ENCODE measurements at places on chromosomes 11 and 22.
A peak's percentile ranks its signal among the peaks of the same experiment; 100 is the strongest.

- DNase-seq: no peak
These were observed 5.3 kb downstream of the IFITM10 start for GRCh38 chr11:1744891-1745700.

- DNase-seq: no peak
These were observed 59.2 kb downstream of the SPON1 start for GRCh38 chr11:14021738-14022137.

DNA sequence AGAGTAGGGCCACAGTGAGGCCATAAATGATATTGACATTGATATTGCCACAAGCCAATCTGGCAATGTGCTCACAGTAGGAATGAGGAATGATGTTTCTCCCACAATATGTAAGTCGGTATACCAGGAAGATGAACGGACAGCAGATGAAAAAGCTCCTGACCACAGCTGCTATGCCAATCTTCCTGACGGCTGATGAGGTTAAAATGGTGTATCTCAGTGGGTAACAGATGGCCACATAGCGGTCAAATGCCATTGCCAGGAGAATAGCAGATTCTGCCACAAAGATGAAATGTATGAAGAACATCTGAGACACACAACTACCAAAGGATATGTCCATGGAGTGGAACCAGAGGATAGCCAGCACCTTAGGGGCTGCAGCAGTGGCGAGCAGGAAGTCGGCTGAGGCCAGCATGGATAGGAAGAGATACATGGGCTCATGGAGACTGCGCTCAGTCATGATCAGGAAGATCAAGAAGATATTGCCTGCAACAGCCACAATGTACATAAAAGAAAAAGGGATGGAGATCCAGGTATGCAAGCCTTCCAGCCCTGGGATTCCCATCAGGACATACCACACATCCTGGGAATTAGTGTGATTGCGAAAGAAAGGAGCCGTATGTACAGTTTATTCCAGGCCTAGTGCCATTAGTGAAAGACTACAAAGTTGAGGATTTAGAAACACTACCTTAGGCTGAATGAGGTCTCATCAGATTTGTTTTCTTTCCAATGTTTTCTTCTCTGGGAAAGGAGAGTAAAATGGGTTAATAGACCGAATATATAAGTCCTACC lies 22.2 kb downstream of the OR51V1 start:
- DNase-seq: no peak

GRCh38 chr11:101458161-101458560 lies 125.6 kb downstream of the TRPC6 start:
- DNase-seq: no peak

DNA sequence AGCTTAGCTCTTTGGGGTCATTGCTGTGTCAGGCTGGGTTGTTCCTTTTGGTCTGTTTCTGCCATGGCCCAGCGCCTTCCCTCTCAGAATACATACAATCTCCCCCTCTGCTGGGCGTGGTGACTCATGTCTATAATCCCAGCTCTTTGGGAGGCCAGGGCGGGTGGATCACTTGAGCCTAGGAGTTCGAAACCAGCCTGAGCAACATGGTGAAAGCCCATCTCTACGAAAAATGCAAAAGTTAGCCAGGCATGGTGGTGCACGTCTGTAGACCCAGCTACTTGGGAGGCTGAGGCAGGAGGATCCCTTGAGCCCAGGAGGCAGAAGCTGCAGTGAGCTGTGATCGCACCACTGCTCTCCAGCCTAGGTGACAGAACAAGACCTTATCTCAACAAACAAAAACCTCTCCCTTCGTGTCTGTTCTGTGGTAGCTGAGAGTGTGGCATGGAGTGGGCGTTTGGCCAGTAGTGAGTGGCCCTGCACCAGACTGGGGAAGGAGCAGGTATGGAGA lies 46.7 kb upstream of the RAB1B start:
- peak; percentile 12 for DNase-seq

DNA sequence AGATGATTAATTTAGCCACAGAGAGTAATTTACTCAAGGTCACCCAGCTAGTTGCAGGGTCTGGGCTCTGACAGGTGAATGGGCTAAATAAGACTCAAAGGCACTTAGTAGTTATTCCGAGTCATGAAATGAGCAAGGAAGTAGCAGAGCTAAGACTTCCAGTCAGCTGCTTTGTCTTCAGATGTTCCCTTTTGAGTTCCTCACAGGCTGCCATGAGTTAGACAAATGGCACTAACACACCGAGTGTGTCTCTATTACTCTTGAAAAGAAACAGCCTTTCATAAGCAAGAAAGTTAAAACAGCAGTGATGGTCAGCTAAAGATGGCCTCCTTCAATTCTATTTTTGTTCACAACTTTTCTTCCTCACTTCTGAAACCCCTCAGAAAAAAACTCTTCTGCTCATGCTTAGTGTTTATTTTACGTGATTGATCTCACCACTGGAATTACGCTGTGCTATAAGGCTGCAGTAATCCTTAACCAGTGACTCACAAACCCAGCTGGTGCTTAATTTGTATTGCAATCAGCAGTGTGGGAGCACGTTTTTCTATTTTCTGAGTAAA lies 389.1 kb downstream of the AASDHPPT start:
- no peak for DNase-seq

DNA sequence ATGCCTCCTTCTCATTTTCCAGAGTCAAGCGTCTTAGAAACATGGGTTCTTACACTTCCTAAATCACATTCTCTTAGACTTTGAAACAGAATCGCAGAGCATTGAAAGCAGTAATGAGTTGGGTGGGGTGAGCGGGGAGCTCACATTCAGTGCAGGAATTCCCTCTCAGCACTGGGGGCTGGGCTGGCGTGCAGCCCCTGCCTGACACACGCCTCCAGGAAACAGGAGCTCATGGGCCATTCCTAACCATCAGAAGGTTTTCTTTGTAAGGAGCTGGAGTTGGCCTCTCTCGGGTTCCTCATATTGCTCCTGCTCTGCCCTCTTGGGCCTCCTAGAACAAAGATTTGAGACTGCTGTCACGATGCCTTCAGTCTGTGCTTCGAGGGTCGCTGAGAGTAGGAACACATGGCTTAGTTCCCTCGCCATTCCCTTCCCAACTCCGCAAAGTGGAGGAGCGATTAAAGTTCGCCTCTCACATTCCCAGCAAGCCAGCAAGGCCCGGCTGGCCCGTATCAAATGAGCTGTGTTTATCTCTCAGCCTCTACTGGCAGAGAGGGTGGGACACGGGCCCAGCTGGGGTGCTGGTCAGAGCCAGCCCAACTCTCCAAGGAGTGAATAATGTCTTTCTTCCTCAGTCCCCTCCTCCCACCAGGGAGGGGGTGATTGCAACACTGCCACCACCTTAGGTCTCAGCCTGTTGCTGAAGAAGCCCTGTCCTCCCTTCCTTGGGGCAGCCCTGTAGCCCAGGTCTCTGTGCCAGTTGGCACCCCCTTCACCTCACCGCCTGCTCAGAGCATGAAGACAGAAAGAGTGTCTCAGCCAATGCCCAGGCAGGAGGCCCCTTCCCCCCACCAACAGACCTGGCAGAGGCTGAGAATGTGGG lies 10.4 kb downstream of the CHRDL2 start:
- DNase-seq: no peak

DNA sequence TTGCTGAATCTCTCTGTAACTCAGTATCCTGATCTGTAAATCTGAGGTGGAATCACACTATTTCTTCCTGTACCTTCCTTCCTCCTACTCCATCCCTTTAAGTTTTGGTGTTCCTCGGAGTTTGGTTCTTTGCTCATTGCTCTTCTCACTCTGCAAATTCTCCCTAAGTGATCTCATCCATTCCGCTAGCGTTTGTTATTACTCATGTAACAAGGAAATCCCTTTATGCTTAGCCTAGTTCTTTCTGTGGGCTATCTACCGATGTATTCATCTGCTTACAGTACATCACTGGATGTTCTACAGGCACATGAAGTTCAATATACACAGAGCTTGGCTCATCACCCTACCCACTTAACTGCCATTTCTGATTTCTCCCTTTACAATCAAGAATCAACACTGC lies 1.6 kb upstream of the CEP295 start:
- no peak for DNase-seq

GRCh38 chr22:45319324-45319685 lies 9.6 kb downstream of the FAM118A start:
- no peak for DNase-seq

GRCh38 chr11:119592642-119593041 lies 136.4 kb downstream of the NECTIN1 start:
- no peak for DNase-seq

GRCh38 chr11:134233729-134234179 lies 9.3 kb downstream of the VPS26B start:
- no peak for DNase-seq

- DNase-seq: no peak
These were observed 84.5 kb upstream of the PPARA start for GRCh38 chr22:46065691-46066454.

DNA sequence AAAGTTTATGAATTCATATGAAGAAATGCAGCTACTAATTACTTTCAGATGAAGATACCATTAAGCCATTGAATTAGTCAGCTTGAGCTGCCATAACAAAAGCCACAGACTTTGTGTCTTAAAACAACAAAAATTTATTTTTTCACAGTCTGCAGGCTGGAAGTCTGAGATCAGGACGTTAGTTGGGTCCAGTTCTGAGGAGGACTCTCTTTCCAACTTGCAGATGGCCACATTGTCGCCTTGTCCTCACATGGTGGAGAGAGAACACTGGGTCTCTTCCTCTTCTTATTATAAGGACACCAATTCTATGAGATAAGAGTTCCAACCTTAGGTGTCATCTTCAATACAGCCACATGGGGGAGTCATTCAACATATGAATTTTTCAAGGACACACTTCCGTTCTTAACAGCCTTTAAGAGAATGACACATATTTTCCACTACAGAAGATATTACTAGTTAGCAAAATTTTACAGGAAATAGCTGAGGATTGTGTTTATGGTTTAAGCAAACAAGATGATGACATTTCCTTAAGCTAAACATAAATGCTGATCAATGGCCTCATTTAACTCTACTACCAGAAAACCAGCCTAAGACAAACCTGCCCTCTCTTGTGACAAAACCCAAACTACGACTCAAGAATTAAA lies 56.0 kb downstream of the DCUN1D5 start:
- DNase-seq: peak; percentile 48

GRCh38 chr22:32828150-32828549 lies 26.6 kb downstream of the TIMP3 start:
- no peak for DNase-seq

DNA sequence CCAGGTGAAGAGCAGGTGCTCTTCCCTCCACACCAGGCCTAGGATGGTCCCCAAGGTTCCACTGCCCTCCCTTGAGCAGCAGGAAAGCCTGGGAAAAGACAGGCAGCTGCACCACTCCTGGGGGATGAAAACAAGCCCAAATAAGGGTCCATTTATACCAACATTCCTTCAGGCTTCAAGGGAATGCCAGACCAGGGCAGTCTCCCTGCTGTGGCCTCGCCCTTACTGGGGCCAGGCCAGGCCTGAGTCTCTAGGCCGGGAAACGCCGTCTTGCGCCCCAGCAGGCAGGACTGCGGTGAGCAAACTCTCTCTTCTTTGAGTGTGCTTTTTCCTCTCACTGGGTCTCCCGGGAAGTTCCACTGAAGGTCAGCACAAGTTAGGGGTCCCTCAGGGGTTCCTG lies 443.5 kb downstream of the SOX6 start:
- DNase-seq: no peak

- peak; percentile 9 for DNase-seq
These were observed 1.1 kb upstream of the PPFIBP2 start for GRCh38 chr11:7512525-7513233.

DNA sequence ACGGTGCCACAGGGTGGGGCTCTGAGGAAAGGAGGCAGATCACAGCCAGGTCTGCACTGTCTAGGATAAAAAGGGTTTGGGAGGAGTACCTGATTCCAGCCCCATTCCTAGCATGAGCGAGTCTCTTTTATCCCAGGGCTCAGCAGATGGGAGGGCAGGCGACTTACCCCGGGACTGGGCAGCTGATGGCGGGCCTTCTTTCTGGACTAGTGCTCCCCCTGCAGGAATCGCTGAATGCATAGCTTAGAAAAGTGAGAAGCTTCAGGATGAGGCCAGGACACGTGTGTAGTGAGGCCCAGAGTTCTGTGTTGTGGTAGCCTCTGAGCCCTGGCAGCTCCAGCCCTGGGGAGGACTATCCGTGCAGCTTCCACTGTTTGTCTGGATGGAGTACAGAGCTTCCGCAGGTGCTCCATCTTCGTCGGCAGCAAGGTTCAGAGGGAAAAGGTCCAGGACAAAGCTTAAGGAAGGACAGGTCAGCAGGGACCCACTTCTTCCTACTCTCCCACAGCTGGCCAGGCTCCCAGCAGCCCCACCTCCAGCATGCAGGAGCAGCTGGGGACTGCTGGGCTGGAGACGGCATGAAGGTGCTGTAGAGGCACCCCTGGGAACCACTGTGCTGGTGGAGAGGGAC lies 30.4 kb downstream of the COMMD9 start:
- DNase-seq: peak; percentile 43

DNA sequence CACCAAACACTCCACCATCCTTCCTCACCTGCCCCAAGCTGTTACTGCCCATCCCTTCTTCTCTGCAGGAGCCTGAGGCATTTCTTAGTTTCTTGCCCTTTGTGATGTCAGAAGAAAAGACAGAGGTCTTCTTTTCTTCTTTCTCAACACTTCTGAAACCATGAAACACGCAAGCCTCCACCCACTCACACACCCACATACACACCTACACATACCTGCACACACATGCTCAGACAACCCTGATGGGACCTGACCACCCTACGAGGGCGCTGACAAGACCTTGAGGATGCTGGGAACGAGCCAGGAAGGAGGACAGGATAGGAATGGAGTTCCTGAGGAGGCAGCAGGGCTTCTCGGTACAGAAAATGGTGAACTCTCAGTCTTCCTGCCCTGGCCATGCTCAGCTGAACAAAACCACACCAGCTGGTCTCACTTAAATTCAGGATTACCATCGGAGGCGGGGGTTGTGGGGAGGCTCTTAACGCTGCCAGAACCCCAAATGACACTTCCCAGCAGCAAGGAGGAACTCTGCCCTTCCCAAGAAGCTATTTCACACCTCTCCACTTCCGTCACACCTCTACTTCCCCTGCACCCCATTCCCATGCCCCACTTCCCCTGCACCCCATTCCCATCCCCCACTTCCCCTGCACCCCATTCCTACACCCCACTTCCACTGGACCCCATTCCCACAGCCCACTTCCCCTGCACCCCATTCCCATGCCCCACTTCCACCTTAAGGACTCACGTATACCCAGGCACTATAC lies 41.0 kb downstream of the CSF2RB start:
- DNase-seq: no peak

Measured in stimulated activated CD4-positive, alpha-beta T cell treated with anti-CD3 and anti-CD28 coated beads, Interleukin-15, amount 100 ng/mL, for 24 hours (primary cell).